ENCODE measurements at places on chromosomes 6 and 20. TPM values are rescaled to one million over a fixed set of nuclear protein-coding genes. Genes with fewer than 3 reads are reported as not detected.

The OR2J3 gene
- not detected for total RNA-seq

The CCN6 gene
- not detected for total RNA-seq

The COL12A1 gene
- total RNA-seq: 71.2 TPM

The OR2H2 gene
- not detected for total RNA-seq

The WTAP gene
- 97.7 TPM for total RNA-seq

The TRDN gene
- total RNA-seq: not detected

The PI3 gene
- not detected for total RNA-seq

The SNAP25 gene
- total RNA-seq: 0.25 TPM

The GJA1 gene
- 353 TPM for total RNA-seq

The ELOVL5 gene
- 48.2 TPM for total RNA-seq

The IP6K3 gene
- total RNA-seq: not detected

The CAPN11 gene
- total RNA-seq: 8.6 TPM

The PKIB gene
- not detected for total RNA-seq

The ALDH5A1 gene
- 0.49 TPM for total RNA-seq
